NCI-H510A (cell line): ENCODE measurements at places on chromosomes 6 and 20.

DNA sequence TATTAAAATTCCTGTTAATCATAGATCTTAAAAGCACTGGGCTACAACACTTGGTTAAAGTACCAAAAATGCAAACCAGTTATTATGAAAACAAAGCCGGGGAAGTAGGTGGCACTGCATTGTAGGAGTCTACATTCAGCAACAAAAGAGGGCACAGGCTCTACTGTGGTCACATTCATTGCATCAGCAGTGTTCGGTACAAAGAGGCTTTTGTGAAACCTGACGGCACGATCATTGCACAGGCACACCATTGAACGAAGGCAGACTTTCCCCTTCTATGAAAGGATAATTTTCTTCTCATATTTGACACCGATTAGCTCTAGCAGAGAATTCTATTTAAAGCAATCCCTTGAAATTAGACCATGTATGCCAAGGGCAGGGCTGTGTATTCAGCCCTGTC is 44.6 kb upstream of the AGPAT4 start:
- DNase-seq: no peak

- no peak for DNase-seq
Observed at GRCh38 chr20:62707276-62707920, 1.2 kb upstream of the NTSR1 start.

DNA sequence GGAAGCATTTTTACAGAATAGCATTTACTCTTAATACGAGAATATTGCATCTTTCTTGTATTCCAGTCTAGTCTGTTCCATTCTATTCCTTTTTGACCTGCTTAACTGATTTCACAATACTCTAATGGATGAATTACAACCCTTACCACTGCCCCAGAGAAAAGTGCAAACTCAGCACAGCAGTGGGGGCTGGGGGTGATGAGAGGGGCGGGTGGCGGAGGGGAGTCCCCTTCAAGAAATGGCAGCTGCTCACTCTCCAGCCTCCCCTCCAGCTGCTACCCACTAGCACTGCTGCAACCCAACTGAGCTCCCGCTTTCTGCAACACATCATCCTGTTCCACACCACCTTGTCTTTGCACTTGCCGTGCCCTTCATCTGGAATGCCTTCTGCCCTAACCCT is 30.1 kb downstream of the PIM1 start:
- no peak for DNase-seq

DNA sequence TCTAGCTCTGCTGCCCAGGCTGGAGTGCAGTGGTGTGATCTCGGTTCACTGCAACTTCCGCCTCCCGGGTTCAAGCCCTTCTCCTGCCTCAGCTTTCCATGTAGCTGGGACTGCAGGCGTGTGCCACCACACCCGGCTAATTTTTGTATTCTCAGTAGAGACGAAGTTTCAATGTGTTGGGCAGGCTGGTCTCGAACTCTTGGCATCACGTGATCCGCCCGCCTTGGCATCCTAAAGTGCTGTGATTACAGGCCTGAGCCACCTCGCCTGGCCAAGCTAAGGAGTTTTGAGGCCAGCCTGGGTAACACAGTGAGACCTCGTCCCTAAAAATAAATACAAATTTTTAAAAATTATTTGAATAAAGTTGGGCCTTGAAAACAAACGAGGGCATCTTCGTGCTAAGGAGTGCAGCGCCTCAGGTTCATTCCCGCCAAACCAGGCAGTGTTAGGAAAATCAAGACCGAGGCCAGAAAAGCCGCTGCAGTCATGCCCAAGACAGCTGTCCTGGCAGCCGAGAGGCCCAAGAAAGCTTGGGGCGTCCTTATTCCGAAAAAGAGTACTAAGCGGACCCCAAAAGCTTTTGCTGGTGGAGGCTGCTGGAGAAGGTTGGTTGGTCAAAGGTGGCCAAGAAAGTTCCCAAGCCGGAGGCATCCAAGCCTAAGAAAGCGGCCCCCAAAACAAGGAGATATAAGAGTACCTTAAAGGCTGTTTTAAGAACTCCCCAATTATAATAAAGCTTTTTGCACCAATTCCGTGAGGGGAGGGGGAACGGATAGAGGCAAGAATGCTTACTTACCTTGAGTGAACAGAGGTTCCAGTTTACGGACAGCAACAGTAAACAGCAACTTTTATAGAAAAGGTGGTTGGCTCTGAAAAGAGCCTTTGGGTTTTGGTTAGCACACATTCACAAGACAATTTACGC is 109.0 kb downstream of the HFE start:
- no peak for DNase-seq

- no peak for DNase-seq
Observed at GRCh38 chr6:85252552-85252951, 197.3 kb upstream of the NT5E start.

DNA sequence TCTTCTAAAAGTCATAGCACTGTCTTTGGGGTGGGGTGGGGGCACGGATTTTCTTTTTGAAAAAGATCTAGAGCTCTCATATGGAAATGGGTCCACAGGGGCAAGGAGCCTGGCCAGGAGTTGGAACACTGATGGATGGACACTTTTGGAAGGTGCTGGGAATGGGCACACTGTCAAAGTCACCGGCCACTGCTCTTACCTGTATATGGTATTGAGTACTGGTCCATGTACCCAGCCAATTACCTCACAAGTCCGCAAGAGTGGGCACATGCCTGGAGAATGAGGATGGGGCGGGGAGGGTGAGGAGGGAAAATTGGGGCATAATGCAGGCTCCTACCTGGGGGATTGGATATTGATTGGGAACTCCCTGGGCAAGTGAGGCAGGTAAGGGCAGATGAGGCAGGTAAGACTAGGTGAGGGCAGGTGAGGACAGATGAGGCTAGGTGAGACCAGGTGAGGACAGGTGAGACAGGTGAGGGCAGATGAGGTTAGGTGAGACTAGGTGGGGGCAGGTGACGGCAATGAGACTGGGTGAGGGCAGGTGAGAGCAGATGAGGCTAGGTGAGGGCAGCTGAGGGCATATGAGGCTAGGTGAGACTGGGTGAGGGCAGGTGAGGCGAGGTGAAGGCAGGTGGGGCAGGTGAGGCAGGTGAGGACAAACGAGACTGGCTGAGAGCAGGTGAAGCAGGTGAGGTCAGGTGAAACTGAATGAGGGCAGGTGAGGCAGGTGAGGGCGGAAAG is 167.9 kb downstream of the NRN1 start:
- DNase-seq: peak; percentile 3

DNA sequence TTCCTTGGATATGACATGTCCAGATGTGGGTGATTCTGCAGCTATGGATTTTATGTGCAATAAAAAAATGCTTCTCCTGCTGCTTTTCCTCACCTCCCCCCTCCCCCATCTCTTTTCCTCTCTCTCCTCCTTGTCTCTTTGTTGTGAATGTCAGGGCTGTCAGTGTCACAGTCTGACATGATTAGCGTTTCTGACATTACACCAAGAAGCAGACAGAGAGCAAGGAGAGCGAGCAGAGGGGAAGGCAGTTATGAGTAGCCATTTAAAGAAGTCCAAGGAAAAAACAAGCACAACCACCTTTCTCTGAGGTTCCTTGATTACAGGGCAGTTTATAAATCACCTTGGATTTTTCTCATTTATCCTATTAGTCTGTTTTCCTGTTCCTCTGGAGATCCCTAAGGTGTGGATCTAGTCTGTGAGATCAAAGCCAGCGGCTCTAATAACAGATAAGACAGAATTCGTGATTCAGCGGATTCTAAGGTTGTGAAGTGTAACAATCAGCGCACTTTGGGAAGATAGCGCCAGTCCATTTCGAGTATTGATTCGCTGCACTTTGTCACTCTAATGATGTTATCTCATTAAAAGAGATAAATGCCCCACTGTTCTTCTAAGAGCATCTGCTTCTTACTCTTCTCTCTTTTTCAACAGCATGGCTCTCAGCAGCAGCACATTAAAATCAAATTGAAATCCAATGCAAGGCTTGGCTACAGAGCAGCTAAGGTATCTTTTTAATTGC is 101.4 kb downstream of the BACH2 start:
- DNase-seq: no peak

DNA sequence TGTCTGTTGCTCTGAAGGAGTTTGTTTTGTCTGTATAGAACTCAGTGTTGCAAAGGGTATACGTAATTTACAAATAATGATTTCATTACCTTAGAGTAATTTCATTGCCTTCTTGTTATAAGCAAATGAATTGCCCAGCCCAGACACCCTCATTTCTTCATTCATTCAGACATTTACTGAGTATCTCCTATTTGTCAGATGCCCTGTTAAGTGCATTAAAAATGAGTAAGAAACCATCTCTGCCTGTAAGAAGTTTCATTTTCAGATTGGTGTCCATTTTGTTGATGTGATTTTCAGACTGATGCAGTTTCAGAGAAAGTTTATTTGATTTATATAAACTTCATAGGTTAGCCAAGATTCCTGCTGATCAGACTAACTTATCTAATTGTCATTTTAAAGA is 429.3 kb downstream of the PHF3 start:
- DNase-seq: no peak

DNA sequence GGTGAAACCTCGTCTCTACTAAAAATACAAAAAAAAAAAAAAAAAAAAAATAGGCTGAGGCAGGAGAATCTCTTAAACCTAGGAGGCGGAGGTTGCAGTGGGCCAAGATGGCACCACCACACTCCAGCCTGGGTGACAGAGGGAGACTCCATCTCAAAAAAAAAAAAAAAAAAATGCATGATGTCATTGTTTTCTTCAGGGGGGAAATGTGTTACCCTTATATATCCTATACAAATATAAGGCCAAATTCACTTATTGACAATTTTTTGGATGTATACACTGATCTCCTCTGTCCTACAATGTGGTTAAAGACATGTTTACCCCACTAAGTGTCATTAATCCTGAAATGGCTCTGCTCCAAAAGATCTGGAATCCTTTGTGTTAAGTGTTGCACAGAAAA is 73.1 kb downstream of the TPBG start:
- DNase-seq: no peak

DNA sequence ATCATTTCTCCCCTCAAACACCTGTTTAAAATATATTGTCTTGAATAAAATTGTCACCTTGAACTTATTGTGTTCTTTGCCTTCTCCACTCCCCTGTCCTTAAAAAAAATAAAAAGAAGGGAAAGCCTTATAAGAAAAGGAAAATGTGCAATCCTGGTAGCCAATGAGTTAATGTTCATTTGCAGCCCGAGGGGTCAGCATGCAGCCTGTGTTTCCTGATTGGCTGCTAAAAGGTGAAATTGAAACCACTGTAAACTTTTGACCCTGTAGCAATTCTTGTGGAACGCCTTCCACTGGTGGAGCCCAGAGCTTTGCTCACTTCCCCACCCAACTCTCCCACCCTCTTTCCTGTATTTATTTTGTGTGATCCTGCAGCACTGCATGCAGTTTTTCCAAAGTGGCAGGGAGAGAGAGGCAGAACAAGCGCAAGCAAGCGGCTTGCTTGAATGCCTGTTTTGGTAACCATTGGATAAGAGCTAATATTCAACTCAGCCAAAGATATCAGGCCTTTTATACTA is 74.9 kb downstream of the NCOA3 start:
- peak; percentile 64 for DNase-seq

DNA sequence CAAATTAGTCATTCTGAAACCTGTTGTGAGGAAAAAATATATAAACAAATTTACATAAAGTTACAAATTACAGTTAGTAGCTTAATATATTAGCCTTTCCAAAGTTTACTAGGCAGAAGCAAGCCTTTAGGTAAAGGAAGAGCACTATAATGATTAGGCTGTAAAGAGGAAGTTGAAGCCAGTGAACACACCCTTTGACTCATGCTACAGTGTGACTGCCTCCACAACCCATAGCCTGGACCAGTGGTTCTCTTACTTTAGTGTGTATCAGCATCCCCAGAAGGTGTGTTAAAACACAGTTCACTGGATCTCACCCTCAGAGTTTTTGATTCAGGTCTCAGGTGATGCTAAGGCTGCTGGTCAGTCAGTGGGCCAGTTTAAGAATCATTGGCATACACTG is 91.4 kb upstream of the DEFB112 start:
- DNase-seq: no peak

DNA sequence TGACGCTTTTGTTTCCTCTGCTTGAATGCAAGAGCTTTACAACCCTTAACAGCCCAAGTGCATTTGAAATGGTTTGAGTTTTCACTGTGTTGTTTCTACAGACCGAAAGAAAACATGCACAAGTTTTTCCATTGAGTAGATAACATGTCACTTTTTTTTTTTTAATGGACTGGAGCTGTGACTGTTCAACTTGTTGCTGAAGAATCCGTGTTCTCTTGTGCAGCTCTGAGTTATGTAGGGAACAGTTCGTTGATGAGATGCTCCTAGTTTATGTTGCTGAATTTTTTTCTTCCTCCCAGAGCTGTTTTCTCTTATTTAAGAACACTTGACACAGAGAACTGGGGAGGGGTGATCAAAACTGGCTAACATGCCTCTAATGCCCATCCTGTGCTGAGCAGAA is 89.3 kb downstream of the DTD1 start:
- DNase-seq: no peak
